ENCODE measurements at places on chromosomes 4 and X.
A peak's percentile ranks its signal among the peaks of the same experiment; 100 is the strongest.

- no peak for DNase-seq
Observed at GRCh38 chr4:106369456-106370060, 980 bp upstream of the GIMD1 start.

- DNase-seq: no peak
Observed at GRCh38 chrX:37441377-37441776, 92.2 kb downstream of the PRRG1 start.

- DNase-seq: no peak
Observed at GRCh38 chr4:153169776-153170175, 34.5 kb upstream of the TRIM2 start.

DNA sequence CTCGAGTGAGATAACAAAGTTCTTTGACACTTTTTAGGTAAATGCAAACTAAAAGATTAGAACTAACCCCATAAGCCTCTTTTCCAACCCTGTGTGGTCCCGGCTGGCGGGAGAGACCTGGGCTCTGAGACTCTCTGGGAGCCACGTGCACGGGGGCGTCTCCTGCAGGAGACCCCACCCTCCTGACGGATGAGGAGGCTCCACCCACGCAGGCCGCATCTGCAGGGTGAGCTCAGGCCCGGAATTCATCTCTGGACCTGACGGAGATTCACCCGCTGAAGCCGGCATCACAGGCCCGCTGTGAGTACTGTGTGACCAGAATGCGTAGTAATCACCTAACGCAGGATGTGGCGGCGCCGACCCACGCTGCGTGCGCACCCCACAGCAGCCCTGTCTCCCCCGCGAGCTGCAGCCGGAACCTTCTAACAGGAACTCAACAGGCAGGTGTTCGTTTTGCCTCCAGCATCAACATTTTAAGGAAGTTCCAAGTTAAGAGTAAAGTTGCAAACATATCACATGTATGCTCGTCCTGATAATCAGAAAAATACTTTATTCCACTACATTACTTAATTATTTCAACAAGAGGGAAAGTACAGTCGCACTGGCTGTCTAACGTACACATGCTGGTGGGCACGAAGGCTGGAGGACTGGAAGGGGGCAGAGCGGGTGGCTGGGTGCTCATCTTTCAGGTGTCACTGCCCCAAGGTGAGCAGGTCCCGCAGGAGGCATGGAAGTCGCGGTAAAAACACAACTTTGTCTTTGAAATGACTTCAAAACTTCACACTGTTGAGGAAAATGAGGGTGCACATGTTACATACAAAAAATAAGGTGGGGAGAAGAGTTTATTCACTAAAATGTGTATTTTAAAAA, 44.5 kb downstream of the FGFRL1 start:
- DNase-seq: peak; percentile 62

- no peak for DNase-seq
Observed at GRCh38 chrX:54639018-54639345, 109.0 kb downstream of the GNL3L start.

- DNase-seq: no peak
Observed at GRCh38 chr4:23789762-23790161, 100.1 kb downstream of the PPARGC1A start.

DNA sequence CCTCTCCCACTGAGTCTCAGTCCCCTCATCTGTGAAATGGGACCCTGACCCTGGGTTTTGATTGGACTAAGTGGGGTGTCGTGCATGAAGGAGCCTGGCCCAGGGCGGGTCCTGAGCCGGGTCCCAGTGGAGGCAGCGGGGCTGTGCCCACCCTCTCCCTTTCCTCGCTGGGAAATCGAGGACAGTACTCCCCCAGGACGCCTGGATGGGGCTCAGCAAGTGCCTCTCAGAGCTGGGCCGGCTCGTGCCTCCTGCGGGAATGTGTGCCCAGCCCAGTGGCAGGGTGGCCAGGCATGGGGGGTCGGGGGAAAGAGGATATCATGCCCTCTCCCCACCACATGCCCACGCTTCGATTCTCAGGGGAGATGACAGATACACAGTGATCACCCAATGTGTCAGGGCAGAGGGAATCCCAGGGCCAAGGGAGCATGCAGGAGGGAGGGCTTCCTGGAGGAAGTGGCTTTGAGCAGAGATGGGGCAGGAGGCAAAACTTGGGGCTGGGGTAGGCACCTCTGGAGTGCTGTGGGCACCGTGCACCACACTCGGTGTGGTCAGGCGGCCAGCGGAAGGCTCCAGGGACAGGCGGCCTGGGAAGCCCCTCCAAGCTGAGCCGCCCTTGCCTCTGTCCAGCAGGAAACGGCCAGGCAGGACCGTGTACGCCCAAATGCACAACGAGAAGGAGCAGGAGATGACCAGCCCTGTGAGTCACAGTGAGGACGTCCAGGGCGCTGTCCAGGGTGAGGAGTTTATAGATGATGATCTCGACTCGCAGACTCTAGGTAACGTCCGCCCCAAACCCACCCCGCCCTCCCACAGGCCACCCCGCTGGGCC, 203.0 kb downstream of the AFAP1 start:
- no peak for DNase-seq

DNA sequence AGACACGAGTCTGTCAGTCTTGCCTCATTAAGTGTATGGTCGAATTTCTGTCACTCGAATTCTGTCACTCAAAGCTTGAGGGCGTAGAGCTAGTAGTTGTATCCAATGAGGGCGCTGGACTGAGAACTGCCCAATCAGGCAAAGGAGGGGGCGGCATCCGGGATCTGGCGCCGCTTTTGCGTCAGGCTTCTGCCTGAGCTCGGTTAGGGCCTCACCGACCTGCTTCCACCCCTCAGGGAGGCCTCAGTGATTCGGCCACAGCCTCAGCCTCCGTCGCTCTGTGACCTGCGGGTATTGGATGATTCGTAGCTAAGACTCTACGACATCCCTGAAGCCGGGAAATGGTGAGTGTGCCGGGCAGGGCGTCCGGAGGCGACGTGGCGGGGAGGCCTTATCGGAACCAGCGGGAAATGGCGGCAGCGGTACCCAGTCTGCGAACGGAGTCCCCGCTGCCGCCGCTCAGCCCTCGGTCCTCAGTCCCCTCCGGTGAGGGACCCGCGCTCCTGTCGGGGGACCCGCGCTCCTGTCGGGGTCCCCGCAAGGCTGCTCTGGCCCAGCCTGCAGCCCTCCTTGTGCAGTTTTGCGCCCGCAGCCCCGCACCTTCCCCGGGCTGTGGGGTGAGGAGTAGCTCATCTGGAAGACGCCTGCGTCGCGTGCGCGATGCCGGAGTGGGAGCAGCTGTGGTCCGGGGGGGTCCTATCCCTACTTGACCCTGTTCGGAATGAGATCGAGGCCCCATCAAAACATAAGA, 88.3 kb downstream of the ZNF718 start:
- DNase-seq: no peak

DNA sequence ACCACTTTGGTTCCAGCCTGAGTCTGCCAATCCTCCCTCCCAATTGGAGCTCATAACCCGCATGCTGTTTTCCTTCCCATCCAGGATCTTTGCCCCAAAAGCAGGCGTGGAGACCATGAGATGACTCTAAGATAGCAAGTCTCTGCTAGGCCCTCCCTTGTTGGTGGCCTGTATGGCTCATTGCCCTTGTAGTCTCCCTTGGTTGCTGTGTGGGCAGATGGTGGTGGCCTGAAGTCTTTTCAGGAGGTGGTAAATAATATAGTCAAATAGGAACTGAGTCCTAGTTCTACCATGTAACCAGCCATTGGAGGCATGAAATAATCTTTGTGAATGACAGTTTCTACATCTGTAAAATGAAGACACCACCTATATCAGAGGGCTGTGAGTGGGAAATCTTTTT, 1.2 kb downstream of the ATP6AP1 start:
- DNase-seq: no peak

DNA sequence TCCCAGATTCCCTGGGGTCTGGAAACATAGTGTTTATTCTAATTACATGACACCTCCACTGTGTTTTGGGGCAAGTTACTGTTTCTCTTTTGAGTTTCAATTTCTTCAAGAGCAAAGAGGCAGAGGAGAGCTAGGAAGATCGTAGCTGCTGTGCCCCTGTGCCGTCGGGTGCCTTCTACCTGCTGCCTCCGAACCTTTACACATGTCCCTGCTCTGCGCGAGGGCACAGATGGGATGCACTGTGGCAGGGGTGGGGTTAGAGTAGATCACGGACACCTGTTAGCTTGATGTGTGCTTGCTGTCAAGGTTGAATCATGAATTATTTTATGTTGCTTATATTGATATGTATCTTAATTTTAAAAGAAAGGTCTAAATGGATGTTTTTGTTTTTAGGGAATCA, 71.1 kb upstream of the MSANTD1 start:
- DNase-seq: no peak

DNA sequence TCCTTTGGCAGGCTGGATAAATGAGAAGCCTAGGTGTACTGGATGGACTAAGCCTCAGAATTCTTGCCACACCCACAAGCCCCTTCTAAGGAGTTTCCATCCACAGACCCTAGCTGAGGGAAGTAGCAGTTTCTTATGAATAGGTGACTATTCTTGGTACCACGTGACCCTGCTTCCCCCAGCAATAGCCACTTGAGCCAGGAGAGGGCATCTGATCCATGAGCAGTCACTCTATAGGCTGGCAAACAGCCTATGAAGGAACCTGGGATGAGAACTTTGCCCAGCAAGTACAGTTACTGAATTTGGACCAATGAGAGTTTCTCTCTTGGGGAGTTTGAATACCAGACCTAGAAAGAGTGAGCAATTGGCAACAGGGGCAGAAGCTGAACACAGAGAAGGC, 84.0 kb downstream of the RTL9 start:
- DNase-seq: no peak

DNA sequence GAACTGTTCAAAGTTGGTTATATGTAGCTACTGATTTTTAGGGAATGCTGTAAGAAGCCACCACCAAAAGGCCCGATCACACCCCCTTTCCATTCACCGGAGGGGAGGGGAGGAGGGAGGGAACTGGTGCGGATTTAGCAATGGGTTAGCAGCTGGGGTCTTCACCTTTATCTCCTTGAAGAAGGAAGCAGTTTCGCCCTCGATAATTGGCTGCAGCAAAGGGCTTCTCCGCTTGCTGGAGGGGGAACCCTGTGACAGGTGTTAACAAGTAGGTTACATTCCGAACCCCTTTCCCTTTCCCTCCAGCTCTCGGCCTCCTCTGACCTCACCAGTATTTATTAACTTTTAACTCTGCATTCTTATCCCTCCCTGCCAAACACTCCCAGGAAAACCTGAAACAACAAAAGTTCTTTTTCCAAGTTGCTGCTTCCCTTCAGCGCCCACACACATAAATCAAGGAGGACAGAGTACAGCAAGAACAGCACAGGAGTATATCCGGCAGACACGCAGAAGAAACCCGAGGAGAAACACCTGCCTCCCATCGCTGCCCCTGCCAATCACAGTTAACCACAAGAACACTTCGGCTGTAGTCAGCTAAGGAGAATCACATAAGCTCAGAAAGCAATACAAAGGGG, 39.8 kb upstream of the NAP1L5 start:
- DNase-seq: peak; percentile 21

DNA sequence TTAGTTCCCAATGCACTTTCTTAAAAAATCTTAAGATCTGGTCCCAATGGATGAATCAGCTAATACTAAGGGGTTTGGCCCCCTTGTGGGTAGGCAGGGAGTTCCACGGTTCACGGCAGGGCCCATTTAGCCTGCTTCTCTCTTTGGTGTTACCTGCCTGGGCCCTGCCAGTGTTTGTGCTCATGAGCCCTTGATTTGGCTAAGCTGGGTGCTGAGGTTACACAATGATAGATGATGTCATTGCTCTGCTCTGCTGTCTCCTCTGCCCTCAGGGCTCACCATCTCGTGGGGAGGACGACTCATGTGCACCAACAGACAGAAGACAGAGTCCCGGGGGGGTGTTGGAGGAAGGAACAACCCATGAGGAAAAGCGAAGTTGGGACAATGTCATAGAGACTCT, 24.4 kb downstream of the RTL5 start:
- peak; percentile 35 for DNase-seq

- DNase-seq: no peak
Observed at GRCh38 chr4:39484582-39485272, 25.9 kb downstream of the LIAS start.

DNA sequence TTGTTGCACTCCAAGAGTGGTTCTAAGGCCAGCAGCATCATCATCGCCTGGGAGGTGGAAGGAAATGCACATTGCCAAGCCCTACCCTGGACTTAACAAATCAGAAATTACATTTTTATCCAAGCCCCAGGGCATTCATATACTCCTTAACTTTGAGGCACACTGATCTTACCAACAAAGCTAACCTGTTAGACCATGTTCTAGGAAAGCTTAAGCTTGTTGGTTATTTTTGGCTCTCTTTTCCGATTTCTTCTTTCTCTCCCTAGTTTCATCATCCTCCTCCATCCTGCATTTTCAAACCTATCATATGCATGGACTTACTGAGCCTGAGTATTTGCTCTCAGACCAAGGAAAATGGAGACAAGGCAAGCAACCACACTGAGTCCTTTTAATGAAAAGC, 133.4 kb downstream of the OPHN1 start:
- DNase-seq: no peak

GRCh38 chrX:2712890-2713840, 22.1 kb downstream of the CD99 start:
- no peak for DNase-seq

GRCh38 chr4:143728166-143728565, 27.7 kb upstream of the FREM3 start:
- DNase-seq: no peak

- DNase-seq: no peak
Observed at GRCh38 chr4:153669838-153670237, 14.2 kb upstream of the TLR2 start.

GRCh38 chr4:103018391-103019307, 856 bp downstream of the SLC9B1 start:
- peak; percentile 20 for DNase-seq

GRCh38 chr4:169658975-169659715, 38.8 kb downstream of the CLCN3 start:
- DNase-seq: no peak

GRCh38 chr4:41548305-41548880, 10.4 kb downstream of the LIMCH1 start:
- DNase-seq: no peak

DNA sequence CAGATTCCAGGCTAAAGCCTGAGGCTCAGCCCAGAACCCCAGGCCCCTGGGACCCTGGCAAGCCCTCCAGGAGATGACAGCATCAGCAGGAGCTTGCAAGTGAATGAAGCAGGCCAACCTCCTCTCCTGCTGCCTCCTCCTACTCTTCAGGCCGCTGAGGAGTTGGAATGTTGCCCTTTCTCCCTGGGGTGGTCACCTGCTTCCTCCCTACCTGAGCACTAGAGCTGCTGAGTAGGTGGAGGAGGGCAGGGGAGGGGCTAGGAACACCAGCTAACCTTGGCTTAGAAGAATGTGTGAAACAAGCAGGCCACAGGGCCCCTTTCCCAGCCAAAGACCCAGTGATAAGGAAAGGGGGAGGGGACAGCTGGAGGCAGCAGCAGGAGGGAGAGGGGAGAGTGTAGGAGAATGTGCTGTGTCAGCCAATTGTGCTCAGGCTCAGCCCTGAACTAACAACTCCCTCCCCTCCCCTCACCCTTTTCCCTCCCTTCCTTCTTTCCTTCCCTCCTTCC, 58.0 kb downstream of the PJA1 start:
- DNase-seq: no peak

DNA sequence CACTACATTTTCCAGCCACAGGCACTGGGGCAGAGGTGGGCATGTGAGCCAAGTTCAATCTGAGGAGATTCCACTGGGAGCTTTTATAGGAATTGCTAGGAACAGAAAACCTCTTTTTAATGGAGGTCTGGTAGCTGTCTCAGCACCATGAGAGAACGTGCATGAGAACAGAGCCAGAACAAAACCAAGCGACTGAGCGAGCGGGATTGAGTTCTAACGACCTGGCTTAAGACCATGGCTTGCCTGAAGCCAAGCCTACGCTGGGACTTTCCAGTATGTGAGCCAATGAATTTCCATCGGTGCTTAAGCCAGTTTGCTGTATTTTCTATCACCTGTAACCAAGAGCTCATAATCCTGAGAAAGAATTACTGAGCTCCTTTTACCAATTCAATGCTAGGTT, 183.7 kb downstream of the NR3C2 start:
- no peak for DNase-seq

Data from T-helper 2 cell (primary cell).